ENCODE measurements at places on chromosomes 3 and 15. TPM values are rescaled to one million over a fixed set of nuclear protein-coding genes. Genes with fewer than 3 reads are reported as not detected.

The GOLGA8M gene
- not detected for total RNA-seq

The SCN11A gene
- not detected for total RNA-seq

The LRRK1 gene
- 11.2 TPM for total RNA-seq

The RASGRP1 gene
- total RNA-seq: 1.8 TPM

The TAGLN3 gene
- not detected for total RNA-seq
